Erythroblast (primary cell): ENCODE measurements at places on chromosomes 6 and 20.
A peak's percentile ranks its signal among the peaks of the same experiment; 100 is the strongest.

DNA sequence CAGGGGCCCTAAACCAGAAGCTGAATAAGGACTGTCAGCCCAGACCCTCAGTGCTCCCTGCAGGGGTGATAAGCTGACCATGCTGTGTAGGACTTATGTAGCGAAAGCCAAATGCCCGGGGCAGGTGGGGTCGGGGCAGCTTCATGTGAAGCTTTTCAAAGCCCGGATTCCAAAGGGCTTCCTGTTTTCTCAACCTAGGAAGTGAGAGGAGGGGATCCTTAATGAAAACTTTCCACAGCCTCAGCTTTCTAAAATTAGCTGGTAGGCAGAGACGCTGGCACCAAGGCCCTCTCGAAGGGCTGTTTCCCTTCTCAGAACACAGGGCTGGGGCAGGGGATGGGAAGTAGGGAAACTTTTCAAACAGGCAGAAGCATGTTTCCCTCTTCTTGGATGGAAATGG, 148.9 kb downstream of the NFATC2 start:
- no peak for DNase-seq

- no peak for DNase-seq
Measured at GRCh38 chr20:47141350-47141921, 215.1 kb downstream of the ZMYND8 start.

GRCh38 chr20:44540834-44541233, 19.0 kb upstream of the SERINC3 start:
- no peak for DNase-seq

GRCh38 chr6:3222506-3223038, 4.9 kb downstream of the TUBB2B start:
- no peak for DNase-seq

GRCh38 chr6:22545051-22545450, 24.3 kb upstream of the HDGFL1 start:
- no peak for DNase-seq

- no peak for DNase-seq
Measured at GRCh38 chr6:89985751-89986493, 91.7 kb downstream of the GJA10 start.

DNA sequence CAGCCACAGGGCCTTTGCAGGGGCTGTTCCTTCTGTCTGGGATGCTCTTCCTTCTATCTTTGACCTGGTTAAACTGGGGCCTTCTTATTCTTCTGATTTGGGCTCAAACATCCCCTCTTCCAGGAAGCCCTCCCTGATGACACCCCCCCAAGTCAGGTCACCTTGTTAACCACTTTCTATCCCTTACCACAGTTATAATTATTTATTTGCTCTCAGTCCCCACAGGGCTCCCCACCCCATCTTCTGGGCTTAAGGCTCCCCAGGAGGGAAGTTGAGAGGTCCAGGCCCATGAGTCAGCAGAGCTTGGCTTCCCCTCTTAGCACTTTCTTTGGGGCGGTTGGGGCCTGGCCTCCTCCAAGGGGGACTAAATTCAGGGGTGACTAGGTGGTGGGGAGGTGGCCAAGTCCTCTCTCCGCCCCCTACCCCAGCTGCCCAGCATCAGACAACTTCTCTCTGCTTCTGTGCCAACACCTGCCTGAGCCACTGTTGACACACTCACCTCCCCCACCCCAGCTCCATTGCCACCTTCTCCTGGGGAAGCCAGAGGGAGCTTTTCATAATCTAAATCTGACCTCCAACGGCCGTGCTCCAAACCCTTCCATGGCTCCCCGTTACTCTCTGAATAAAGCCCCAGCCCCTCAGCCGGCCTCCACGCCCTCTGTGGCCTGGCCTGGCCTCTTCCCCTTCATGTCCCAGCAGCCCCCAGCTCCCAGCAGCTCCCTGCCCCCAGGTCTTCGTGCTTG, 70.0 kb downstream of the CEBPB start:
- DNase-seq, result peak; percentile 33

DNA sequence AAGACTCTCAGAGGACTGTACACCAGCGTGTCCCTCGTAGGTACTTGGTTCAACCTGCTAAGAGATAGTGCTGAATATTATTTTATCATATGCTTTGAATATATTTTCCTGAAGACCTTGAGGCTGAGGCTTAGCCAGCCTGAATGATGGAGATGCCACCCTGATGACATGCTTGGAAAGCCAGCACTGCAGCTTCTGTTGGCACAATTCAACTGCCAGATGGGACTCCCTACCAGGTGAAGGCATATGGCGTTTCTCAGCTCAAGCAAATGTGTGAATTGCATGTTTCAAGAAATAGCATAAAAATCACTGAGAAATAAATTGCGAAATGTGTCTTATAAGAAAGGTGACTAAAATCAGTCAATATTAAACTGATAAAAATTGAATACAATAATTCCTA, 228.1 kb upstream of the CST7 start:
- DNase-seq, result no peak

GRCh38 chr6:70175770-70176169, 127.1 kb downstream of the COL9A1 start:
- DNase-seq, result no peak

GRCh38 chr6:161271343-161272030, 2.4 kb downstream of the AGPAT4 start:
- no peak for DNase-seq

- no peak for DNase-seq
Measured at GRCh38 chr6:157312757-157313156, 10.6 kb downstream of the TMEM242 start.

GRCh38 chr6:40877362-40877761, 161.7 kb downstream of the UNC5CL start:
- DNase-seq, result no peak

DNA sequence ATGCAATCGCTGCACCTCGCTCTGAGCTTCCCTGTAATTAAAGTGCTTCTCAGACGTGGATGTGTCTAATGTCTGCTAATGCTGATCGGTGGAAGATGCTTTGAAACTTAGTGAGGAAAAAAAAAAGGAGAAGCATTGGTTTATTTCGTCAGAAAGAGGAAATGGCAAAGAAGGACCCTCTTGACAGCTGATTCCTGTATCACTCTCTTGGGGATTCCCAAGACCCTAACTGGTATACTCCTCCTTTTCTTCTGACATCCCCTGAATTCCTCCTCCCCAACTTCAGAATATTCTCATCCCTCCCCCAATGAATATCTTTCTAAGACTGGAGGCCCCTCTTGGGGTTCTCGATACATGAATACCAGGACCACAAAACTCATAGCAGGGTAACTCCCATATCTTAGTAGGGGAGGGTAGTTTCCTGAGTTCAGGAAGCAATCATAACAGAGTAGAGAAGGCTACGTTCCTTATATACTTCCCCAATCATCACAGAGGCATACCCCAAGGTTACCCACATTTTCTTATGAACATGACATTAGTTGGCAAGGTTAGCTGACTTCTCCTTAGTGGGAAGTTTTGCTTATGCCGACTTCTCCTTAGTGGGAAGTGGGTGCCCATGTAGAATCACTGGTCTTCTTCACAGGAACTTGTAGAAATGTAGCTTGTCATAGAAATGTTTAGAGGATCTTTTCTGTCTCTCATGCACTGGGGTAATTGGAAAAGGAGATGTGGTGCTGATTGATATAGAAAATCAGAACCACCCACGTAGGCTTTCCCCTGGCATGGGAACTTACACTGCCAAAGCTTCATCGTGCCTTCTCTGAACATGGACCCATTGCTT, 63.8 kb upstream of the ATXN1 start:
- no peak for DNase-seq

DNA sequence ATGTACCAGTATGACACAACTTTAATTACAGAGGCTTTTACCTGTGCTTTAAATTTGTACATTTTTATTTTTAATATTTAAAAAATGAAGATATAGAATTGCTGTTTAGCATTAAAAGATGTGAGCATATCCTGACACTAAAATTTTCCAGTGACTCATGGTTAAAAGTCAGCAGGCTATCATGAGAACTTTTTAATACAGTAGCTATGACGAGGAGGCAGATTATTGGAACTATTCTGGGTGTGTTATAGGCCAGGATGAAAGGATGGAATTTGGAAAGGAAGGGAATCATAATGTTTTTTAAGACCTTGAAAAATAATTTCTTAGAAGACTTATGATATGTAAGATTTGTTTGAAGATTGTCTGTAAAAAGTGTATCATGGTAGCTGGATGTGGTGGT, 91.0 kb downstream of the GFRA4 start:
- no peak for DNase-seq

DNA sequence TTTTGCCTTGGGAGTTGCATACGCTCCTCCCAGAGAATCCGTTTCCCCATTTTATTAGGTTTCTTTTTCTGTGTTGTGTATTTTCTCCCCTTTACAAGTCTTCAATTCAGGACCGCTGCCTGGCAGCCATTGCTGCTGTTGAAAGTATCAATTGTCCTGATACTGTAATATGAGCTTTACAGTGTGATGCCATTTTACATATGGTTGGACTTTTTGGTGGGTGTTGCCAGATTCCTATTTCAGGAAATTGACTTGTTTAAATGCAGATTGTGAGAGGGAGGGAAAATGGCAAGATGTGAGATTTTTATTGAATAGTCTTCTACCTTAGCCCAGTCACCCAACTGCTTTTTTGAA, 1.2 kb downstream of the PANK2 start:
- peak; percentile 63 for DNase-seq

DNA sequence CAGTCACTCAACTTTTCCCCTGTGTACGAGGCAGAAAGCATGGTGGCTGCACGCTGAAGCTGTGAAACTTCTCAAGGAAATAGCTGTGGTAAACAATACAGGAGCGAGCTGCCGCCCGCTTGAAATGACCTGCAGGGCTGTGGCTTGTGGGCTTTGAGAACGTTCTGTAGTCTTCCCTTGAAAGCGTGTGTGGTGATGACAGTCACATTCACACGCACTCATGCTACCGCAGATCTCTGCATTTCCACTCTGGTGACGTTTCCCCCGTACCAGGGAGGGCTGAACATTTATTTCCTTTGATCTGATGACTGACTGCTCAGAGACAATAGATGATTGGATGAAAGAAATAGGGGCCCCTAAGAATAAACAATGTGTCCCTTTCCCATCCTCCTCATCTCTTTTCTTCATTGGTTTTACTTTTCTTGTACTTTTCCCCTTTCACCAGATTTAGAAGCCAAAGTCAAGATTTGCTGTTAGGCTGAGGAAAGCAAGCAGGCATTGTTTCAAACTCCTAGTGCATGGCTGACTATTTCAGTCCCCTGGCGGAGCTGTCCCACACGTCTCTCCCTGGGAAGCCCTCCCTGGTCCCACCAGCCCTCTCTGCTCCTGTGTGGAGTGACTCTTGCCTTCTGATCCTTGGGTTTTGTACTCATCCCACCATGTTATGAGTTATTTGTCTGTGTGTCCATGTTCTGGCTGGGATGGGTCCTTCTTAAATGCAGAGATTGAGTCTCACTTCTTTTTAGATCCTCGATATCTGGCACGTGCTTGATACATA, 3.9 kb downstream of the SYTL3 start:
- DNase-seq, result no peak

DNA sequence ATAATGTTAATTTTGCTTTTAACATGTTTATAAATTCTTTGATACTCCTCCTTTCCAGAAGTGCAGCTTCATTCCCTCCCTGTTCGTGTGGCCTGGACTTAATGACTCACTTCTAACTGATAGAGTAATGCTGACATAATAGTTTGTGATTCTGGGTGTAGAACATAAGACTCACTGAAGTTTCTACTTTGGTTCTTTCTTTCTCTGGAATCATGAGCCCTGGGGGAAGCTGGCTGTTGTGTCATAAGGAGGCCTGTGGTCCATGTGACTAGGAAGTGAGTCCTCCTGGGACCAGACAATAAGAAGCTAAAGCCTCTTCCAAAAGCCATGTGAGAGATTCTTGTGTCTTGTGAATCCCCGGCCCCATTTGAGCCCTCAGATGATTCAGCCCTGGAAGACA, 30.5 kb upstream of the HLA-G start:
- no peak for DNase-seq

DNA sequence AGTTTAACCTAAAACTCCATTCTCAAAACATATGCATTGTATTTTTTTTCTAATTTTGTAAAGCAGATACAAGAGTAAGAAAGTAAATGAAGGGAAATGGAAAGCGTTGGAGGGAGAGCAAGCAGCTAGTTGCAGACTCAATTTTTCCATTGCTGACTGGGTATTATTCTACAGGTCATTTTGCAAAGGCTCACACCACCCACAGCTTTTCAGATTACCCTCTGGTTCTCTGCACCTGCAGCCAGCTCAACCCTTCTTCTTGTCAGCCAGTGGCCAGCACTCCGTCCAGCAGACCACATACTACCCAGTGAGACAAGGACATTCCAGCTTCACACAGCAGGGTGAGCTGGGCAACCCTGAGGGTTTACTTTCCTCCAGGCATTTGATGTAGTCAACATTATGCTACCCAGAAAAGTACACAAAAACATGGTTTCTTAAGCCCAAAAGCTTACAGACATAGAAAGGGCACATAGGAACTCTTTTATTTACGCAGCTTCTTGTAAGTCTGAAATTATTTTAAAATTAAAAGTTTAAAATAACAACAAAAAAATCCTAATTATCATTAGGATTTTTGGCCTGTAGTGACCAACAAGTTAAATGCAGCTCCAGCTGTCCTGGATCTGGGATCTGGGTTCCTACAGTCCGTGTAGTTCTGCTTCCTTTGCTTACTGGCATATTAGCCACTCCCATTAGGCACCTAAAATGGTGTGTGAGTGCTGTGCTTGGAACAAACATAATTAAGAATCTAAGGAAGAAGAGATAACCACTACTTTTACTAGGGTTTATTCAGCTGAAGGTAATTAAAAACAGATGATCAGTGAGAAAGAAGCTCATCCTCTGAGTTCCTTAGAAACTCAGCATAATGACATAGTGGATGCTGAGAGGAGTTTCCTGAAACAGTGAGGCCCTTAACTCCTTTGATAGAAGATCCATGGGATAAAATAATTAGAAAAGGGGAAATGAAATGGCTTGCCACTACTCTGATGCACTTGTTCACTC, 185.3 kb downstream of the PKHD1 start:
- no peak for DNase-seq

GRCh38 chr6:158789115-158789917, 29.9 kb downstream of the EZR start:
- no peak for DNase-seq

GRCh38 chr20:47305667-47306066, 50.8 kb downstream of the ZMYND8 start:
- DNase-seq, result no peak

DNA sequence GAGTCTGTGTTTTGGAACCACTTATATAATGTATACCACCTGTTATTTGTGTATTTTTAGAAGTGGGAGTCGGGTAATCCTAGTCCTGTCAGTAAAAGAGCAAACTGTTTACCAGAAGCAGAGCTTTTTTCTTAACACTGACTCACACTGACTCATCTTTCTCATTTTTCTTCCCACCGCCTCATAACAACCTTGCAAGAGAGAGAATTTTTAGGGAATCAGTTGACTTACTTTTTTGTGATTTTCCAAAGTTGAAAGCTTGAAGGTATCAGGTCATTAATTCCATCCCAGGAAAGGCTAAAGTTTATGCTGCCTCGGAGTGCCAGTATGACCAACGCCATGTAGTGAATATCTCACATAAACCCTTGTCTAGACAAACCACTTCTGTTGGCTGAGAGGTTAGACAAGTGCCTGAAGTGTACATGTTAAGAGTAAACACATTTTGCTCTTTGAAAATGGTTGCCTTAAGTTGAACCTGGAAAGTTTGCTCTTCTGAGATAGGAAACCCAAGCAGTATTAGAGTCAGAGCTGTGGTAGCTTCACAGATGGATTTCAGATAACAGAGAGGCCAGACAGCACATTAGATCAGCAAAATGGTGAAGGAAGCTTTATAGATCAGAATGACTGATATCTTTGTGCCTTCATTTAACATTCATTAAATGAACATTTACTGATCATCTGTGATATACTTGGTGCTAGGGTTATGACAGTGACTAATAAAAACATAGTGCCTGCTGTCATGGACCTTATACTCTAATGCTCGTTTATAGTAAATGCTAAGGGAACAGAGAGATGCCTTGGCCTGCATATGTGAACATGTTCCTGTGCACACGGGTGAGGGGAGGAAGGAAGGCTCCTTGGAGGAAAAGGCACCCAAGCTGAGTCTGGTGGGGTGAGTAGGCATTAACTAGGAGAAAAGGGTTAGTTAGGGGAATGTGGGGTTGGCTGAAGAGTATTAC, 29.1 kb upstream of the PKIG start:
- peak; percentile 80 for DNase-seq
